Activated T-cell treated with anti-CD3 and anti-CD28 coated beads, Interleukin-2, amount 50 U/mL, for 4 hours (primary cell): ENCODE measurements at places on chromosomes 4 and X. TPM values are rescaled to one million over a fixed set of nuclear protein-coding genes. Genes with fewer than 3 reads are reported as not detected.

- DNase-seq, result no peak
Measured at GRCh38 chr4:39446483-39446841, 12.3 kb downstream of the RPL9 start.

DNA sequence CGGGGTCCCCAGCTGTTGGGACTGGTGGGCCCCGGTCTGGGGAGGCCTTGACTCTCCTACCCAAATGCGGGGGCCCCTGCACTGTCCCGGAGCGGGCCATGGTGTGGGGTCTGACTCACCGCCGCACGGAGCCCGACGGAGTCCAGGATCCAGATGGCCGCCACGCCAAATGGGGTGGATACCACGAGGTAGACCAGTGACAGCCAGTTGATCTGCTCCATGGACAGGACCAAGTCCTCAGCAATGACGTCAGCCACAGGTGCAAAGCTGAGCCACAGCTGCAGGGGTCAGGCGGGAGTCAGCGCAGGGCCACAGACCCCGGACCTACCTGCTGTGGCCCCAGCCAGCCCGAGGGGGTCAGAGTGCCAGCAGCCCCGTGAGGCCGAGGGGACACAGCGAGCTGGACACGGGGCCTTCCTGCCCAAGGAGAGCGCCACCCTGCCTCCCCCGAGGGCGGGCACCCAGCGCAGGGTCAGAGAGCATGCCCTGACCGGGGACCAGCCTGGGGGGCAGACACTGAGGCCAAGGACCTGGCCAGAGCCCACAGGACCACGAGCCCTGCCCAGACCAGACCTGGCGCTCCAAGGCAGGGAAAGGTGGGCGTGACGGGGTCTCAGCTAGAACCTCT lies 2.4 kb downstream of the SLC49A3 start:
- DNase-seq, result no peak

DNA sequence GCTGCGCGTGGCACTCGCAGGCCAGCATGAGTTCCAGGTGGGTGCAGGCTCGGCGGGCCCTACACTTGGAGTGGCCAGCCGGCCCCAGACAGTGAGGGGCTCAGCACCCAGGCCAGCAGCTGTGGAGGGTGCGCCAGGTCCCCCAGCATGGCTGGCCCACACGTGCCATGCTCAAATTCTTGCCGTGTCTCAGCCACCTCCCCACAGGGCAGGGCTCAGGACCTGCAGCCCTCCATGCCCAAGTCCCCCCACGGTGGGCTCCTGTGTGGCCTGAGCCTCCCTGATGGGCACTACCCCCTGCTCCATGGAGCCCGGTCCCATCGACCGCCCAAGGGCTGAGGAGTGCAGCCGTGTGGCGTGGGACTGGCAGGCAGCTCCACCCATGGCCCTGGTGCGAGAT lies 210.2 kb downstream of the COX7B2 start:
- DNase-seq, result no peak

- no peak for DNase-seq
Measured at GRCh38 chr4:182478475-182478874, 235.3 kb downstream of the TENM3 start.

DNA sequence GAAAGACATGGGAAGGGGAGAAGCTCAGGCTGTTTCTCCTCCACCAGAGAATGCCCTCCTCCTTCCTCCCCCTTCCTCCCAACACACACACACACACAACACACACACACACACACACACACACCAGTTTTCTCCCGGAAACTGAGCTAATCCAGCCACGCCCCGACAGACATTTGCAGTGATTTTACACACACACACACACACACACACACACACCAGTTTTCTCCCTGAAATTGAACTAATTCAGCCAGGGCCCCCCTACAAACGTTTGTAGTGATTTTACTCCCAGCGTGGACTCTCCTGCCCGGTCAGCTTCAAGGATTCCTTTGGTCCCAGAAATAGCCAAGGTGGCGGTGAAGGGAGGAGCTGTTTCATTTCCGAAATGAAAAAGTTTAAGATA lies 32.9 kb upstream of the STX18 start:
- peak; percentile 15 for DNase-seq

DNA sequence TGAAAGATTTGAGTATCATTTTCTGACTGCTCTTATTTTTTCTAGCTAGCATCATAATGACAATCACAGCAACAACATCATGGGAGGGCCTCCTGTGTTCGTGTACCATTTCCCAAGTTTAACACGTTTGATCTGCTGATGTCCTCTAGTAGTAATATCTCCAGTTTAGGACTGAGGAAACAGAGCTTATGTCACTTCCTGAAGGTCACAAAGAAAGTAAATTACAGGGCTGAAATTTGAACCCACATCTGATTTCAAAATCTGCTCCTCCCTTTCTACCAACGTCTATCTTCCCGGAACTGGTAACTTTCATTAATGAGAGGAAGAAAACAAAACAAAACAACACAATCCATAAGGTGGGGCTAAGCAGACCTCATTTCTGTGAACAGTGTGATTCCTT lies 302.7 kb downstream of the PACRGL start:
- DNase-seq, result no peak

Gene ZNF732
- not detected for total RNA-seq

Gene STK32B
- total RNA-seq, result not detected
